ENCODE measurements at places on chromosomes 3 and 15.

GRCh38 chr3:83769791-83770663 lies 1188.8 kb upstream of the CADM2 start:
- no peak for DNase-seq

- no peak for DNase-seq
Measured at GRCh38 chr3:97928986-97929385, 43.2 kb downstream of the RIOX2 start.

DNA sequence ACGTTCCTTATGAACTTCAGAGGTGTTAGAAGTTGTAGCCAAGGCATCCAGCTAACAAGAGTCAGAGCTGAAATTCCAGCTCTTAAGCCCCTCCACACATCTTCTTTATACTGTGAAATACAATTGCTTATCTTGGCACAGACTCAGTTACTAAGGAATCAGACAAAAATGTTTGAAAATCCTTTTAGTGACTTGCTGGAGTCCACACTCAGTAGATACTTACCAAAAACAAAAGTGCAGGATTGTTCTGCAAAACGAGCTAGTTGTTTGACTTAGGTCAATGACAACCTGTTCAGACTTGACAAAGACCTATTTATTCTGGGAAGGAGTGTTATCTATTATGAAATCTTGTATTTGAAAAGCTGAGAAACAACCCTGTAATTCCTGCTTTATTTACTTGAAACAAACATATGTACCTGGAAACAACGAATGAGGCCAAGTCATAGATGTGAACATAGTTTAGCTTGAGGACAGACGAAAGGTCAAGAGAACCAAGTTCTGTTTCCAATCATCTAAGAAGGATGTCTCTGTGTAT lies 38.5 kb downstream of the B3GNT5 start:
- no peak for DNase-seq

DNA sequence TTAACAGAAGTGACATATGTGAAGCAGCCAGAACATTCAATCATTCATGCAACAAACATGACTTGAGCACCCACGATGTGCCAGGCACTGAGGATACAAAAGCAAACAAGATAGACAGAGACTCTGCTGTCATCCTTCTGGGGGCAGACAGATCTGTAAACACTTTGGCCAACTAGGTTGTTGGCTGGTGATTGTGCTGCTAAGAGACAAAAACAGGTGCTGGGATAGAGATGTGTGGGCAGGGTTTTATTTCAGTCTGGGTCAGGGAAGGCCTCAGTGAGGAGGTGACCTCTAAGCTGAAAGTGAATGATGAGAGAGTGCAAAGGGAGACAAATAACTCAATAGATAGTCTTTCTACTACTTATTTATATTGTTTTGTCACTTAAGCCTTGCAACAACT lies 147.0 kb upstream of the VEPH1 start:
- no peak for DNase-seq

Data from lower leg skin (tissue), 4 donors.